ENCODE measurements at places on chromosomes 16 and 17.

GRCh38 chr17:5700745-5701144, 116.4 kb upstream of the NLRP1 start:
- no peak for DNase-seq

GRCh38 chr16:79838496-79839259, 238.1 kb upstream of the MAF start:
- no peak for DNase-seq

- DNase-seq, result no peak
These were observed 1.1 kb downstream of the SRSF1 start for GRCh38 chr17:58005728-58006559.

DNA sequence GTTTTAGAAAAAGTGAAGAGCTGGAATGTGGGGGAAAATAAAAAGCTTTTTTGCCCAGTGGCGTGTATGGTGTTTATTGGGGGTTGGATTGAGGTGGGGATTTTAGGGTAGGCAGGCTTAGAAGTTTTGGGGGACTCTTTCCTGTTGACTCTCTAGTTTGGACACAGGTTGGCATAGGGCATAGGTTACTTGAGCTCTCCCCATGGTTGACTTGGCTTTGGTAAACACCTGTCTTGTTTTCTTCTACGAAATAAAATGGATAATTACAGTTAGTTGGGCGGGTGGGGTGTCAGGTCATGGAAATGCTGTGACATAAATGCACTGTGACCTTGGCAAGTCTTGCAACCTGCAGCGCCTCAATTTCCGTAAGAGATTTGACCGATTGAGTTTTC, 680 bp upstream of the TAOK2 start:
- no peak for DNase-seq

- DNase-seq, result no peak
These were observed 104.1 kb downstream of the CDH13 start for GRCh38 chr16:82730901-82731300.

DNA sequence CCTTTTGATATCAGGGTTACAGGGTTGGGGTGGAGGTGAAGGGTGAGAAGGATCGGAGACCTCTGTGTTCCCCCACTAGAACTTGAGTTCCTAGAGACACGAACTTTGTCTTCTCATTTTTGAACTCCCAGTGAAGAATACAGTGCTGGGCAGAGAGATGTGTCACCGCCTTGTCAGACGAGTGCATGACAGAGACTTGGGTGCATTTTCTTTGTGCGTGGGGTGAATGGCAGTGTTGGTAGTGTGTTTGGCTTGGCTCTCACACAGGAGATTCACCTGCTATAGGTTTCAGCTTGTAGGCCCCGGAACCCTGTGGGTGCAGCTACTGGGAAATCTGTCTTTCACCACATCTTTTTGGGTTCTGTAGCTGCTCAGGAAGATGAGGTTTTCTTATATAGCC, 40.0 kb upstream of the CCR7 start:
- no peak for DNase-seq

- no peak for DNase-seq
These were observed 21.4 kb downstream of the CBLN1 start for GRCh38 chr16:49260253-49260652.

- DNase-seq, result peak; percentile 37
These were observed 11.9 kb upstream of the SLC4A1 start for GRCh38 chr17:44279666-44280391.

DNA sequence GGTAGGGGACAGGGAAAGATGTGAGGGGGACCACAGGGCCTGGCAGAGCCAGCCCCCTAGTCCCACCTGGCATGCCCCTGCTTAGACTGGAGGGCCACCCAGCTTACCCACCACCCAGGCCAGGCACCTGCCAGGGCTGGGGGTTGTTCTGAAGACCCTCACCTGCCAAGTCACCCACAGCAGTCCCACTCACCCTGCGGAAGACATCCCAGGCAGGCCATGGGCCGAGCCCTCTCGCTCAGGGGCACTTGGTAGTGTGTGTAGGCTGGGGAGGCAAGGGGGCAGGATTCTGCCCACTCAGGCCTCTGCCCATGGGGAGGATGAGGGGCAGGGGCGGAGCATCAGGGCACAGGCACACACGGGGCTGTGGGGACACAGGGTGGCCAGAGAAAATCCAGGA, 4.0 kb downstream of the PLCD3 start:
- no peak for DNase-seq

Measured in AG09309 (cell line).